ENCODE measurements at places on chromosomes 12 and 14.
A peak's percentile ranks its signal among the peaks of the same experiment; 100 is the strongest.

- H3K4me3 ChIP-seq = no peak overlapping the region
- H3K27me3 ChIP-seq = peaks cover 26% of the 10 kb centered on the region
- H3K27ac ChIP-seq = no peak overlapping the region
- DNase-seq = no peak
- no peaks in the 10 kb centered on the region for H3K36me3 ChIP-seq
- peaks cover 7% of the 10 kb centered on the region for H3K4me1 ChIP-seq
These were observed 9.7 kb upstream of the KRT81 start for GRCh38 chr12:52300796-52301691.

GRCh38 chr12:130281153-130281799, 56.4 kb upstream of the PIWIL1 start:
- H3K27ac ChIP-seq = no peak overlapping the region
- no peaks in the 10 kb centered on the region for H3K4me1 ChIP-seq
- no peaks in the 10 kb centered on the region for H3K36me3 ChIP-seq
- DNase-seq = no peak

- H3K27me3 ChIP-seq = peaks cover 8% of the 10 kb centered on the region
- H3K27ac ChIP-seq = no peak overlapping the region
- H3K36me3 ChIP-seq = peaks cover 6% of the 10 kb centered on the region
These were observed 449.7 kb downstream of the BTG1 start for GRCh38 chr12:91695964-91696363.

DNA sequence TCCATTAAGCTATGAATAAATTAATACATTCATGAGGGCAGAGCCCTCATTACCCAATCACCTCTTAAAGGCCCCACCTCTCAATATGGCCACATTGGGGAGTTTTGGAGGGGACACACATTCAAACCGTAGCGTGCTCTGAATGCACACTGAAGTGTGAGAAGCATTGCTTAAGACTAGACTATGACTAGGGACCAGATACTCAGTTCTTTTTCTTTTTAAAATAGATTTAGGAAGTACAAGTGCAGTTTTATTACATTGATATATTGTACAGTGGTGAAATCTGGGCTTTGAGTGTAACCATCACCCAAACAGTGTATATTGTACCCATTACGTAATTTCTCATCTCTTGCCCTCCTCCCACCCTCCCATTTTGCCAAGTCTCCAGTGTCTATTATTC, 21.0 kb upstream of the JDP2 start:
- H3K27ac ChIP-seq = no peak overlapping the region
- no peak for DNase-seq
- H3K4me3 ChIP-seq = no peak overlapping the region
- H3K27me3 ChIP-seq = no peaks in the 10 kb centered on the region
- H3K4me1 ChIP-seq = no peaks in the 10 kb centered on the region
- no peaks in the 10 kb centered on the region for H3K36me3 ChIP-seq

DNA sequence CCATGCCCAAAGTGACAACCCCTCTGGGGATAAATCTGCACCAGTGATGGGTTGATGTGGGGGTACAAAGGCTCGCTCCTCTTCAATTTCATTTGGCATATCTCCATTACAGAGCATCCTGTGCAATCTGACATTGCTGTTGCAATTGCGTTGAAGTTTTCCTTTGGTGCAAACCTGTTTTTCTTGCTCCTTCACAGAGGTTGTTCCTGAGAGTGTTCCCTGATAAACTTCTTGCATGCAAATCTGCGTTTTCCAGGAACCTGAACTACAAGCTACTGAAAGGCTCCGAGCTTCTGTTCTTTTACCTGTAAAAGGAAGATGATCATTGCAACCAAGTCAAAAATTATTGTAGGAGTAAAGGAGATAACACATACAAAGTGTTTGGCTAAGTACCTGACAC, 26.1 kb downstream of the SERPINA11 start:
- H3K36me3 ChIP-seq = no peaks in the 10 kb centered on the region
- no peak for DNase-seq
- no peak overlapping the region for H3K27ac ChIP-seq
- no peak overlapping the region for H3K4me3 ChIP-seq
- H3K27me3 ChIP-seq = peaks cover 26% of the 10 kb centered on the region
- H3K4me1 ChIP-seq = no peaks in the 10 kb centered on the region

GRCh38 chr12:48532601-48533000, 7.2 kb downstream of the OR8S1 start:
- H3K36me3 ChIP-seq = no peaks in the 10 kb centered on the region
- H3K4me3 ChIP-seq = no peak overlapping the region
- no peak for DNase-seq
- H3K27me3 ChIP-seq = peaks cover 23% of the 10 kb centered on the region
- no peaks in the 10 kb centered on the region for H3K4me1 ChIP-seq
- H3K27ac ChIP-seq = no peak overlapping the region

DNA sequence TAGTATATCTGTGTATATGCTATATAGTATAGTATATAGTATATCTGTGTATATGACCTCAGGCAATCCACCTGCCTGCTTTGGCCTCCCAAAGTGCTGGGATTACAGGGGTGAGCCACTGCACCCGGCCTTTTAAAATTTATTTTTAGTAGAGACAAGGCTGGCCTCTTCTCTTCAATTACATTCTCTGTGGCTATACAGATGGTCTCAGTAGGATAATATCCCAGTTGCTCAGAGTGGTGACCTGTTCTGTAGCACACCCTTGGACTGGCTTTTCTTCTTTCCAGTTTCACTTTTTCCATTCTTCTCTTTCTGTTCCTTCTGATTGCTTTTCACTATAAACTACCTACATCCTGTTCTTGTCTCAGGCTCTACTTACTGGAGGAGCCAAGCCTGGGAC, 3.1 kb upstream of the NFATC4 start:
- H3K4me3 ChIP-seq = no peak overlapping the region
- H3K36me3 ChIP-seq = no peaks in the 10 kb centered on the region
- H3K27ac ChIP-seq = no peak overlapping the region
- no peak for DNase-seq
- peaks cover 13% of the 10 kb centered on the region for H3K27me3 ChIP-seq

- H3K27ac ChIP-seq = peak overlapping the region; percentile 54
- H3K4me3 ChIP-seq = no peak overlapping the region
- peaks cover 30% of the 10 kb centered on the region for H3K36me3 ChIP-seq
These were observed 32.9 kb downstream of the SYNE3 start for GRCh38 chr14:95483309-95484165.

- H3K4me1 ChIP-seq = peaks cover 9% of the 10 kb centered on the region
- no peak for DNase-seq
- peaks cover 15% of the 10 kb centered on the region for H3K36me3 ChIP-seq
- no peak overlapping the region for H3K27ac ChIP-seq
These were observed 80.9 kb downstream of the SLC4A8 start for GRCh38 chr12:51505360-51506105.

- peak overlapping the region; percentile 94 for H3K27ac ChIP-seq
- peaks cover 17% of the 10 kb centered on the region for H3K36me3 ChIP-seq
- no peaks in the 10 kb centered on the region for H3K27me3 ChIP-seq
- H3K4me3 ChIP-seq = peak overlapping the region; percentile 96
- peaks cover 18% of the 10 kb centered on the region for H3K4me1 ChIP-seq
These were observed 807 bp upstream of the ZCCHC8 start for GRCh38 chr12:122501489-122501989.

GRCh38 chr14:33570694-33571310, 380.1 kb downstream of the EGLN3 start:
- no peak overlapping the region for H3K4me3 ChIP-seq
- no peaks in the 10 kb centered on the region for H3K36me3 ChIP-seq
- no peak overlapping the region for H3K27ac ChIP-seq
- no peaks in the 10 kb centered on the region for H3K27me3 ChIP-seq

DNA sequence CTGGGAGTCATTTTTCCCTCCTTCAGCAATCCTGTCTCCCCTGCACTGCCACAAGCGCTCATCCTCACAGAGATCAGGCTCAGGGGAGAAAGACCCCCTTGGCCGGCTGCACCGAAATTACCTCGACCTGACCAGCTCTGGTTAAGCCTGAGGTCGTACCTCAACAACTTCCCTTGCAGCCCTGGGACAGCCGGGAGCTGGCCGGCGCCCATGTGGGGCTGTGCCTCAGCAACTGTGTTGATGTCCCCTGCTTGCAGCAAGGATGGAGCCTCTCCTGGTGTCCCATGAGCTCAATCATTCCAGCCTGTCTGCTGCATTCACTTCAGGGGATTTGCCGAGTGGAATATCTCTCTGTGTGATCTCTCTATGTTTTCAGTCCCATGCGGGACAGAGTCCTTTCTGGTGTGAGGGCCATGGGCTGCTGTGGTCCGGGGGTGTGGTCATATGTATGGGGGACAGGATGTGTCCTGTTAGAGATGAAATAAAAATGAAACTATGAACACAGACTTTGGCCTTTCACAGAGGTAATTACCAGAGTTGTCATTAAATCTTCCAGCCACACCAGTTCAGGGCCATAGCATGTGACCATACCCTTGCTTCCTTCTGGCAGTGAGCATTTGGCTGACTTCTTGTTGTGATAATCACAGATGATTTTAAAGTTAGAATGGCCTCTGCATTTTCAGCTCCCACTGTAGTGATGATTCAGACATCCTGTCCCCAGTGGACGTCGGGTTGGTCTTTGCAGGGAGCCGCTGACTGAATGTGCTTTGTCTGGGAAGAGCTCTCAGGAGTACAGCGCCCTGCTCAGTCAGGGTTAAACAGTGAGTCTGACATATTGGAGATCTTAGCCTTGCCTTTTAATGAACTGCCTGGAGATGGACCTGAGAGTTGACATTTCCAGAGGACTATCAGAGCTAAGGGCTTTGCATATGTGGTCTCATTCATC, 405.9 kb downstream of the AACS start:
- no peaks in the 10 kb centered on the region for H3K27me3 ChIP-seq
- H3K36me3 ChIP-seq = no peaks in the 10 kb centered on the region
- no peak overlapping the region for H3K4me3 ChIP-seq
- no peak for DNase-seq

Data from stimulated activated naive B cell treated with anti-CD40 and anti-IgM and Interleukin-4, amounts not matched to agents 10 μg/mL and 1 μg/mL and 100 μg/mL, for 72 hours (primary cell).